Stimulated activated CD4-positive, alpha-beta T cell treated with anti-CD3 and anti-CD28 coated beads, Interleukin-15, amount 100 ng/mL, for 24 hours (primary cell): ENCODE measurements at places on chromosomes 3 and 15.

GRCh38 chr3:105653166-105653565 is 215.6 kb downstream of the CBLB start:
- DNase-seq, result peak; percentile 4

GRCh38 chr3:178419071-178419470 is 117.2 kb upstream of the KCNMB2 start:
- DNase-seq, result no peak

- no peak for DNase-seq
Measured at GRCh38 chr3:147421184-147421912, 12.2 kb downstream of the ZIC1 start.

DNA sequence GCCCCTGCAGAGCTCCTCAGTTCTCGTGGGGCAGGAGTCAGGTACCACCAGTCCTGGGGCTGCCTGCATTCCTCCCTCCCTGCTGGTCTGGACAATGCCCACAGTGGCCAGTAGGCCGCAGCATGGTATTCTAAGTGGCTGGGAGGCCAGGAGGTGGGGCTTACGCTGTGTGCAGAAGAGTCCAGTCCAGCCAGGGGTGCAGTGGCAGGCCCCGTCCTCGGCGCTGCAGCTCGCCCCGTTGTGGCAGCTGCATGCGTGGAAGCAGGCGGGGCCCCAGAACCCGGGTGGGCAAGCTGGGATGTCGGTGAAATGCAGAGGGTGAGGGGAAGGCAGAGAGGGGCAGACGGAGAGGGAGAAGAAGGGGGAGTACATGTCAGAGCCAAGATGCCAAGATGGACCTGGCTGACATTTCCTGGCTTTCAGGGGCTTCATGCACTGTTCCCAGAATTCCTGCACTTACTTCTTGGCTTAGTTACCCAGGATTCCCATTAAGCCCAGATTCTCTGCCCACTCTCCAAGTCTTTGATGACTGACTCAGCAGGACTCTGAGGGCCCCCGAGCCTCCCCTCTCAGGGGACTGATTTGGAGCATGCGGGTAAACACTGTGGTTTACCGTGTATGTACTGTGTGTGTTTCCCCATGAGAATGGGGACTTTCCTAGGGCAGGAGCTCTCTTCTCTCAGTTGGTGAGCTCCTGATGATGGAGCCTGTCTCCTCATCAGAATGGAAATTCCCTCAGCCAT is 47.5 kb downstream of the RAB11A start:
- peak; percentile 56 for DNase-seq

- no peak for DNase-seq
Measured at GRCh38 chr3:58562498-58562897, 14.7 kb downstream of the FAM107A start.

DNA sequence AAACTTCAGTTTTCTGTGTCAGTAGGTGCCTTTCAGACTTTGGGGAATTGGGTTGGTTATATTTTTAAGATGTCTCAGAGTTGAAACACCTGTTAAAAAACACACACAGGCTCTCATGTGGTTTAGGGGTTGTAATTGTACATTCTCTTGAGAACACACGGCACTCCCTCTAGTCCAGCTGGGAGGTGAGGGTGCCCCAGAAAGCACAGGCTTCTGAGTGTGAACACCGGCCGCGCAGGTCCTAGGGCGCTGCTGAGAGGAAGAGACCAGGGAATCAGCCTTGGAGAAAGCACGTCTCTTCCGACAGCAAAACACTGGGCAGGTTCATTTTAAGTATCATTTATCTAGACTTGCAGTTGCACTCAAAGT is 68.0 kb upstream of the RPL35A start:
- DNase-seq, result no peak

DNA sequence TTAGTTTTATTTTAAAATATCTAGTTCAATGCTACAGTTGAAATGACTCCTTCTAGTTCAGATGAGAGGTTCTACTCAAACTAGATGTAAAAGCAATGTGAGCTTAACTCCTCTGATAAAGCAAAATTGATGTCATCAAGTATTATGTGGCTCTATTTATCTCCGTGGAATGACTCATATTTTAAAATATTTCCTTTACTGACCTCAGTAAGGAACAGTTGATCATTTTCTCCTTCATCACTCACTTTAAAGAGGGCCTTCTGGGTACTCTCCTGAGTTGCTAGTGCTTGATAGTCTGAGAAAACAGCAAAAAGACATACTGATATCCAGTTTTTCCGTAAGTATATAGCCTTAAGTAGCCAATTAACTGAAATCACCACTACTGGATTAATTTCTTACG is 1099.3 kb downstream of the ROBO2 start:
- DNase-seq, result no peak

DNA sequence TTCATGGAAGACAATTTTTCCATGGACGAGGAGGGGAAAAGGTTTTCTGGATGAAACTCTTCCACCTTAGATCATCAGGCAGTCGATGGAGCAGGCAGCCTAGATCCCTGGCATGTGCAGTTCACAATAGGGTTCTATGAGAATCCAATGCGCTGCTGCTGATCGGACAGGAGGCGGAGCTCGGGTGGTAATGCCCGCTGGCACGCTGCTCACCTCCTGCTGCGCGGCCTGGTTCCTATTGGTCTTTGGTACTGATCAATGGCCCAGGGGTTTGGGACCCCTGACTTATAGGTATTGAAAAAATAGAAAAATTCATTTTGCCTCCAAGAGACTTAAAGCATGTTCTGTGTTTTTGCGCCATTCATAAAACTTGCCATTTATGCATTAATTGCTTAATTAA is 793.9 kb upstream of the NR2F2 start:
- no peak for DNase-seq
